ENCODE measurements at places on chromosomes 6 and 20. TPM values are rescaled to one million over a fixed set of nuclear protein-coding genes. Genes with fewer than 3 reads are reported as not detected.

Gene RIMS1
- total RNA-seq: not detected

Gene BHLHE23
- not detected for total RNA-seq

Gene PSMG4
- 35.6 TPM for total RNA-seq

Gene ZNF311
- 0.97 TPM for total RNA-seq

Gene OR12D3
- total RNA-seq: not detected

Gene TAP1
- 275 TPM for total RNA-seq

Gene SEL1L2
- not detected for total RNA-seq

Gene RBPJL
- not detected for total RNA-seq

Gene PERP
- total RNA-seq: 4.8 TPM

Gene FABP7
- not detected for total RNA-seq

- peaks cover 20% of the 10 kb centered on the region for H3K27me3 ChIP-seq
- H3K36me3 ChIP-seq: no peaks in the 10 kb centered on the region
- no peak overlapping the region for H3K27ac ChIP-seq
- no peaks in the 10 kb centered on the region for H3K4me1 ChIP-seq
- no peak for DNase-seq
Measured at GRCh38 chr6:99236010-99236409, 113.5 kb downstream of the FAXC start.

DNA sequence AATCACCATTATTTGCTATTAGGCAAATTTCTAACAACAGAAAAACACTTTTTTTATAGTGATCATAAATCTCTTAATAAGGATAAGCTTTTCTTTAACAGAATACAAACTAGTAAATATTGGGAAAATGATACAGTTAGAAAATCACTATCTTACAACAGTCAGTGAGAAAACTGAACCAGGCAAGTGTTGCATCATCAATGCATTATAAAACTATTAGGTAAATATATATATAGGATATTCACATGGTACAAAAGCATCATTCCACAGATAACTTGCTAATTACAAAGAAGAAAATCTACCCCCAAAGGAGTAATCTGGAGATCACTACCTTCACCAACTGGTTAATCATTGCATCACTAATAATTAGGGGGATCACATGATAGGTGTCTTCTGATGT is 652.1 kb downstream of the HACE1 start:
- no peaks in the 10 kb centered on the region for H3K4me1 ChIP-seq
- no peak overlapping the region for H3K27ac ChIP-seq
- H3K4me3 ChIP-seq: no peak overlapping the region
- no peaks in the 10 kb centered on the region for H3K36me3 ChIP-seq
- H3K27me3 ChIP-seq: no peaks in the 10 kb centered on the region

- no peak for DNase-seq
- peaks cover 54% of the 10 kb centered on the region for H3K27me3 ChIP-seq
- no peak overlapping the region for H3K4me3 ChIP-seq
- H3K36me3 ChIP-seq: no peaks in the 10 kb centered on the region
- H3K27ac ChIP-seq: no peak overlapping the region
Measured at GRCh38 chr6:170269846-170270541, 20.9 kb downstream of the DLL1 start.

DNA sequence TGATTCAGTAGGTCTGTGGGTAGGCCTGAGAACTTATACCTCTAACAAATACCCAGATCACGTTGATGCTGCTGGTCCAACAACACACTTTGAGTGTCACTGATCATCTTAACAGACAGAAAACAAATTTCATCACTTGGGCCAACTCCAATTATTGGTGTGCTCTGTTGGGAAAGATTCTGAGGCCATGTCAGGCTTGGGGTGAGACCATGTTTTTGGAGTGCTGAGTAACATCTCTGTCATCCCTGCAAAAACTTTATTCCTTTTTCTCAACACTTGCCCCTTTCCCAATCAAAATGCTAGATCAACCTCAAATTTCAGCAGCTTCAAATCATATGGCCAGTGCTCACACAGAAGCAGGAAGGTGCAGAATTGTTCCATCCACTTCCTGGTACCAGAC is 108.8 kb upstream of the TENT5A start:
- no peak overlapping the region for H3K4me3 ChIP-seq
- DNase-seq: no peak
- no peaks in the 10 kb centered on the region for H3K4me1 ChIP-seq
- H3K27me3 ChIP-seq: no peaks in the 10 kb centered on the region

- no peak overlapping the region for H3K4me3 ChIP-seq
- no peaks in the 10 kb centered on the region for H3K36me3 ChIP-seq
- H3K4me1 ChIP-seq: peaks cover 4% of the 10 kb centered on the region
- H3K27me3 ChIP-seq: no peaks in the 10 kb centered on the region
Measured at GRCh38 chr20:25848222-25848621, 151.6 kb upstream of the ZNF337 start.

DNA sequence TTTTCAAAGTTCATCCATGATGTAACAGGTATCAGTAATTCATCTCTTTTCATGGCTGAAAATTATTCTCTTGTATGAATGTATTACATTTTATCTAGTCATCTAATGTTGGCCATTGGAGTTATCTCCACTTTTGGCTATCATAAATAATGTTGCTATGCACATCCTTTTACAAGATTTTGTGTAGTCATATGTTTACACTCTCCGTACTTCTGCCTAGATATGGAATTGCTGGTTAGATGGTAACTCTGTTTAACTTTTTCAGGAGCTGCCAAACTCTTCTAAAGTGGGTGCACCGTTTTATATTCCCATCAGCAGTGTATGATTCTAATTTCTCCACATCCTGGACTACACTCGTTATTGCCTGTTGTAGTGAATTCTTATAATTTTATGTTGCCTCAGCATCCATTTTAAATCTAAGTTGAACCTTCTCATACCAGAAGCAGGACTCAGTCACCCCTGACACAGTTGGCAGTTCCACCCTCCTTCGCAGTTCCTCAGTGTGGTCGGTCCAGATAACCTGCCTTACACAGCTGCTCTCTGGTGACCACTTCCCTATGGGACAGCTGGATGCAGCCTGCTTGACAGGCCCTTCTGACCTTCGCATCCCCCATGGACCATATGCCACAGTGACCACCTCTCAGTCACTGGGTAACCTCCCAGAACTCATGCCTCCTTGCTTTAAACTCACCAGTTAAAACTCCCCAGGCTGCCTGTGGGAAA is 33.9 kb downstream of the KIZ start:
- no peaks in the 10 kb centered on the region for H3K27me3 ChIP-seq
- H3K27ac ChIP-seq: no peak overlapping the region
- DNase-seq: no peak
- H3K36me3 ChIP-seq: peaks cover 12% of the 10 kb centered on the region
- H3K4me3 ChIP-seq: no peak overlapping the region

DNA sequence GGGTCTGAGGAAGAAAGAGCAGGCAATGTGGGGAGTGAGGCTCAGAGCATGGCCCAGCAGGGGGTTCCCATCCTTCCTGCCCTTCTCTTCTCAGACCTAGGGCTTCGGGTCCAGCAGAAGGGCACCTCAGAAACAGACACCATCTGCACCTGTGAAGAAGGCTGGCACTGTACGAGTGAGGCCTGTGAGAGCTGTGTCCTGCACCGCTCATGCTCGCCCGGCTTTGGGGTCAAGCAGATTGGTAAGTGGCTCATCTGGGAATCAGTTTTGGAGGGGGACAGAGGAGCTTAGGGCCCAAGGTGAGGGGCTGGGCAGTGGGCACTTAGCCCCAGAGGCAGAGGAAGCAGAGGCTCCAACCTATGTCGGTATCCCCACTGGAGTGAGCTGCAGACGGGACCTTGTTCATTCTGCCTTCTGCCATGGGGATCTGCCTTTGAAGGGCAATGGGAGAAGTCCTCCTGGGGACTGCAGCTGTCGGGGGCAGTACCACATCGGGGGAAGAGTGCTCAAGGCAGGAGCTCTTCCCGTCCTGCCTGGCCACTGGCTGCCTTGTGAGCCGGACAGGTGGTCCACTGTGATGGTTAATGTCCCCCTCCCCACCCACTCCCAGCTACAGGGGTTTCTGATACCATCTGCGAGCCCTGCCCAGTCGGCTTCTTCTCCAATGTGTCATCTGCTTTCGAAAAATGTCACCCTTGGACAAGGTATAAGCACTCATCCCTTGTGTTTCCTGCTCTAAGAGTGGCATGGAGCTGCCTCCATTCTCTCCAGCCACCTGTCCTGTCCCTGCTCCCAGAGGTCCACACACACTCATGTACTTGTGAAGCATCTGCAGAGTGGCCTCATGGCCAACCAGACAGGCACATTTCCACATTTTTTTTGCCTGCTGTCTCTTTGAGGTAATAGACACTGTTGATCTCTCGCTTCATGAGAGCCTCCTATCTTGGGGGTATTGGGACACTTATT is 4.7 kb downstream of the CD40 start:
- peaks cover 10% of the 10 kb centered on the region for H3K4me1 ChIP-seq
- DNase-seq: no peak
- peaks cover 2% of the 10 kb centered on the region for H3K27me3 ChIP-seq
- no peak overlapping the region for H3K27ac ChIP-seq
- no peak overlapping the region for H3K4me3 ChIP-seq
- H3K36me3 ChIP-seq: no peaks in the 10 kb centered on the region

DNA sequence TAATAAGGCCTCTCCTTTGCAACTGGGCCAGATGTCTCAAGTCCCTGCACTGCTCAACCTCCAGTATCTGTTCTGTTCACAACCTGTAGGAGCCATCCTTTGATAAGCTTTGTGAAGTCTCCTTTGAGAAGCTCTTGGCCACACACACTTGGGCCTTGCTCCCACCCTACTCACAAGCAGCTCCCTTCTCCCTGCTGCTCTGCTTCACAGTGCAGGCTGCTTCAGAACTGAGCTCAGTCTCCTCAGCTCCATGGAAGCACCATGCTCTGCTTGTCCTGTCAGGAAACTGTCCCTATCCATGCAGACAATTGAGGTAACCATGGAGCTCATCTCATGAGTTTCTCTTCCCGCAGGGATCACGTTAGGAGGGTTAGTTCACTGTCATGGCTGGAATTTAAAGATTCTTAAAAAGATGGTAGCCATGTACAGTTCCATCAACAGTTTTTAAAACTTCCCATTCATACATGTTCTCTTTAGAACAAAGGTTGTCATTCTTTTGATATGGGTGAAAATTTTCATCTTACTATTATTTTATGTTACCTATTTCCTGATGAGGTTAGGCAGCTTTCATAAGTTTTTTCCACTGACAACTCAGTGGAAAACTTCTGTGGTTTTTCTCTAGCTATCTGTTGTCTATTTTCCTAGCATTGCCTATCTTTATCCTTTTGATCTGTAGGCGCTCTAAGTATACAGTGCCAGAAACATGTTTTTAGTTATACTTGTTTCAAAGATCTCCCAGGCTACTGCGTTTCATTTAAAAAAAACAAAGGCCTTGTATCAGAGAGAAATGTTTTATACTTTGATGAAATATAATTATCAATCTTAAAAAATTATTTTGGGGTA is 62.6 kb downstream of the AK9 start:
- no peaks in the 10 kb centered on the region for H3K36me3 ChIP-seq
- peak overlapping the region; percentile 77 for H3K27ac ChIP-seq
- H3K4me1 ChIP-seq: peaks cover 9% of the 10 kb centered on the region
- H3K4me3 ChIP-seq: no peak overlapping the region
- DNase-seq: no peak
- H3K27me3 ChIP-seq: no peaks in the 10 kb centered on the region

GRCh38 chr6:153568628-153569027 is 437.5 kb upstream of the RGS17 start:
- H3K4me1 ChIP-seq: no peaks in the 10 kb centered on the region
- H3K4me3 ChIP-seq: no peak overlapping the region
- no peak for DNase-seq
- no peaks in the 10 kb centered on the region for H3K27me3 ChIP-seq
- no peaks in the 10 kb centered on the region for H3K36me3 ChIP-seq
- no peak overlapping the region for H3K27ac ChIP-seq

DNA sequence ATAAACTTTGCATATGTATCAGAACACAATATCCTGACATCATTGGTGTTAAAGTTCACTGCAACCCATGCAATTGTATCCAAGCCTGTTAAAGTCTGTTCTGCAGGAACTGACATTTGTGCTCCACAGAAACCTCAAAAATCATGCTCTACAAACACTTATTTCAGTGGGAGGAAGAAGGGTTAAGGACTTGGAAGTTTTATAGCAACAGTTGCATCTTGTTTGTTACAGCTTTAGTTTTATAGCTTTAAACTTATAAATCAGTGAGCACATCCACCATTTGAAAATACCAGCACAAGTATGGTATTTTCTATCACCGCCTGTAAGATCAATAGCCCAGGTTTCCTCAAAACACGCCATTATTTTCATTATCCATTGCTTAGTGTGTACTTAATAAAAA is 884 bp downstream of the ECT2L start:
- no peak for DNase-seq
- H3K4me3 ChIP-seq: no peak overlapping the region
- H3K36me3 ChIP-seq: peaks cover under 1% of the 10 kb centered on the region
- H3K4me1 ChIP-seq: no peaks in the 10 kb centered on the region
- H3K27ac ChIP-seq: no peak overlapping the region

DNA sequence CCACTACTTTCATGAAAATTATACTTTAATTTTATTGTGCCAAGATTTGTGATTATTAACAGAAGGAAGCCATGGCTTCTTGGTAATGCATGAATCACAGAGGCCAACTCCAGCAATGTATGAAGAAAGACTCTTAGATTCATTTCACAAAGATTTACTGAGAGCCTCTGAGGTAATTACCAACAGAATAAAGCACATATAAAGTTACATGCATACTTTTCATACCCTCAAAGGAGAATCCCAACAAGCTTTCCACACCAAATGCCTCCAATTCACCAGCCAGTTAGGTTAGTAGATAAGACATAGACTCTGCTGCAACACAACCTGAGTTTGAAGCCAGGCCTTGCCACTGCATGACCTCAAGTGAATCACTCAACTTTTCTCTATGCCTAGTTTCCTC is 41.9 kb downstream of the HBS1L start:
- no peak for DNase-seq
- no peaks in the 10 kb centered on the region for H3K27me3 ChIP-seq
- H3K4me3 ChIP-seq: peak overlapping the region; percentile 34
- H3K36me3 ChIP-seq: peaks cover 28% of the 10 kb centered on the region
- peak overlapping the region; percentile 63 for H3K27ac ChIP-seq
- H3K4me1 ChIP-seq: peaks cover 51% of the 10 kb centered on the region

DNA sequence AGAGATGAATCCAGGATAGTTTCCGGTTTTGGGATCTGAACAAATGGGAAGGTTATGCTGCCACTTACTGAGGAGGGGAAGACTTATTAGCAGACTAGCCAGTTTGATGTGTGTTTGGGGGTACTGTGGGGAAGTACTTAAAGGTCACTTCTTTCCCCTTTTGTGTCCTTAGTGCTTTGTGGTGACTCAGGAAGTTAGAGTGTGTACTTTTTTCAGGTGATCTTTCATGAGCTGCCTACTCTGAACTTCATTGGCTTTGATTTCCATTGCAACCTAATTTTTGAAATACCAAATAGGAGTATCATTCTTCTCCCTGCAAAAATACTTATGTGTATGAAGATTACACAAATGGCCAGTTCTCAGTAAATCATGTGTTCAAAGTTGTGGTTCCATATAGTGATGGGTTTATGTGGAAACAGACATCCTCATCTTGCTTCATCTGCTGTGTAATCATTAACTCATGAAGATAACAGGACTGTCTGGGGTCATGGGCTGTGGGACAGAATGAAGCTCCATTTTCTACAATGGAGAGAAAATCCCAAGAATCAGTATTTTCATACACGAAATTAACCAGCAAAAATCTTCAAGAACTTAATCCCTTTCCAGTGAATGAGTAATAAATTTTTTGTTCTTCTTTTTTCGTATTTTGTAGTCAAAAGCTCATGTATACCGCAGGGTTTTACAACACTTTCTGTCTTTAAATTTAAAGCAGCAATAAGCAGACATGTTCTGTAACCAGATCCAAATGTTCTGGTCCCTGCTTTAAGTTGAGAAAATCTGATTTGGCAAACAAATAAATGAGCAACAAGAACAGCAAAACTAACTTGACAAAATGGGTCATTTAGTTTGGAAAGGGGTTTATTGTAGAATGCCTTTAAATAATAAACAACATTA is 272.2 kb upstream of the FLRT3 start:
- H3K27ac ChIP-seq: no peak overlapping the region
- no peak overlapping the region for H3K4me3 ChIP-seq
- no peaks in the 10 kb centered on the region for H3K4me1 ChIP-seq
- no peaks in the 10 kb centered on the region for H3K36me3 ChIP-seq
- DNase-seq: no peak
- no peaks in the 10 kb centered on the region for H3K27me3 ChIP-seq
